ENCODE measurements at places on chromosomes 4 and X.

DNA sequence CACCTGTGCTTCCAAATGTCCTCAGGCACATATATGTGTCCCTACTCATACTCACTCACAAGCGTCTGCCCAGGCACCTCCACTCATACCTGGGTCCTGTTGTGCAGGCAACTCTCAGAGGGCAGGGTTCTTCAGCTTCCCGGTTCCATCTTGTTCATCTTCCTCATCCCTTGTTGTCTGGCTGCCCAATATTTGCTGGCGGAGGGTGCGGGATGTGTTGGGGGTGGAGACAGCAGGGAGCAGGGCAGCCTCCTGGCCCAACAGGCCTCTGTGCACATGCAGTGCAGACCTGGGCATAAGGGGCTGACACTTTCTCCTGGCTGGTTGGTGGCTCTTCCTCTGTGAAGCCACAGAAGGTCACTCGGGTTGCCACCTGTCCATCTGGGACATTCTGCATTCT is 32.1 kb downstream of the NBDY start:
- no peak for DNase-seq

GRCh38 chr4:8050555-8051206 is 107.9 kb downstream of the ABLIM2 start:
- no peak for DNase-seq

DNA sequence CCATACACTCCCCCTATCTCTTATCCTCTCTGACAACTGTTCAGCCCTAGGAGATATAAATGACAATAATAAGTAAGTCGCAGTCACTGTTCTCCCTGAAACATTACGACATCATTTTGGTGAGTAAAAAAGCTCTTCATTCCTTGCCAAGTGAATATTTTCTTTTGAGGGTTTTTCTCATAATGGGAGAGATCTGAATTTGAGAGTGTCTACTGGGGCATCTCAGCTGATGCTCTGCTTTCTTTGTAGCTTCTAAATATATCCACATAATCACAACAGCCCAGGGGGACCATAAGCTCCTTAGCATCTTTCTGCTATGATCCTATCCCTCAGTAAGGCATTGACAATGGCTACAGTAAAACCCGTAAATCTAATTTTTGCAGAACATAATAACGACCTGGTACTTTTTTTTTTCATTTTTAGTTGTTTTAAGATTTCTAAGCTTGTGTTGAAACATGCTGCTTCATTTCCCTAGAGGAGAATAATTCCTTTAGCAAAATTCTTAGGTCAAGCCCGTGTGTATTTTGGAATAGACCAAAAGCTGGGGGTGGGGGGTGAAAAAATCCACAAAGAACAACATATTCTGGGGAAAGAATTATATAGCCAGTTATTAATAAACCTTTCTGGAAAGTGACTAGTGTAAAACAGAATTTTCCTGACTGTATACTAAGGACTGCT is 78.1 kb upstream of the GPM6B start:
- no peak for DNase-seq

GRCh38 chrX:16666541-16666940 is 16.6 kb downstream of the S100G start:
- DNase-seq, result no peak

- DNase-seq, result no peak
Measured at GRCh38 chr4:110010797-110011196, 98.1 kb downstream of the EGF start.

- peak; percentile 85 for DNase-seq
Measured at GRCh38 chrX:31223817-31224216, 152.0 kb upstream of the FTHL17 start.

GRCh38 chr4:58564695-58565475 is 1454.7 kb upstream of the IGFBP7 start:
- DNase-seq, result no peak

- peak; percentile 59 for DNase-seq
Measured at GRCh38 chrX:151396042-151396824, 773 bp upstream of the VMA21 start.

DNA sequence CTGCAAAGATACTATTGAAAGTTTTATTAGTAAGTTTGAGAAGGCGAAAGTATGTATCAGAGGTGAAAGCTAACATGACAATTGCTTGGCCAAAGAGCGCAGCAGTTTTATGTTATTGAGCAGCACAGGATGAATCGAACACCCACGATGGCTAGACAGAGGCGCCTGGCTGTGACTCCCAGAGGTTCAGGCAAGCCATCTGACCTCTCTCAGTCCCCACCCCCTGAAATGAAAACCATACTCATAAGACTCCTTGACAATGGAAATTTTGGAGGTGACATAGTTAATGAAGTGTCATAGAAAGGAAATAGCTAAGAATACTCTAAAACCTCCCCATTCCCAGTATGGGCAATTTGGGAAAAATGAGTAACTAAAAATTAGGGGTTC is 70.6 kb downstream of the MGST2 start:
- DNase-seq, result no peak

DNA sequence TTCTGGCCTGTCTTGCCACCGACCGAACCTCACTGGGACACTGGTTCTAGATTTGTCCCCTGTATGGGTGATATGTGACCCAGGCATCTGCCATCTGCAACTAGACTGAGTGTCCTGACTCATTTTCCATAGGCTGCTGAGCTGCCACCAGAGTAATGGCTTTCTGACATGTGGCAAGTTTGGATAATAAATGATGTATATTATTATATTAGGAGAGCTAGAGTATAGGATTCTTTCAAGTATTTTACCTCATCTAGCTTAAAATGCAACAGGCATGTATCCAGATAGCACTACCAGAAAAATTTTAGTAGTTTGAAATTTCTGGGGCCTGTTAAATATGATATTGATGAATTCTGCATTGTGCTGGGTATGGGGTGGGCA is 15.8 kb upstream of the PGRMC2 start:
- DNase-seq, result no peak

- DNase-seq, result no peak
Measured at GRCh38 chrX:153522259-153522658, 4.8 kb downstream of the ATP2B3 start.

DNA sequence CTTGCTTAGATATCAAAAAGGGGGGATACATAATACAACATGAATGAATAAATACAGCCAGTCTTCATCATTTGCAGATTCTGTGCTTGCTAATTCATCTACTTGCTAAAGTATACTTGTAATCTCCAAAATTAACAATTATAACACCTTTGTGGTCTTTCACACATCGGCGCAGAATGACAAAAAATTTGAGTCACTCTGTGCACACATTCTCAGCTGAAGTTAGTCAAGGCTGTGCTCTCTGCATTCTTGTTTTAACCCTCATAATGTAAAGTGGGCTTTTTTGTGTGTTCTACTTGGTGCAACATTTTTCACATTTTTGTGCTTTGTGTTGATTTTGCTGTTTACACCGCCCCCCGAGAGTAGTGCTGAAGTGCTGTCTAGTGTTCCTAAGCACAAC is 65.8 kb upstream of the GPRIN3 start:
- DNase-seq, result no peak

GRCh38 chr4:38582889-38583470 is 81.0 kb upstream of the KLF3 start:
- DNase-seq, result no peak

- DNase-seq, result no peak
Measured at GRCh38 chr4:71243091-71243833, 95.6 kb upstream of the SLC4A4 start.

DNA sequence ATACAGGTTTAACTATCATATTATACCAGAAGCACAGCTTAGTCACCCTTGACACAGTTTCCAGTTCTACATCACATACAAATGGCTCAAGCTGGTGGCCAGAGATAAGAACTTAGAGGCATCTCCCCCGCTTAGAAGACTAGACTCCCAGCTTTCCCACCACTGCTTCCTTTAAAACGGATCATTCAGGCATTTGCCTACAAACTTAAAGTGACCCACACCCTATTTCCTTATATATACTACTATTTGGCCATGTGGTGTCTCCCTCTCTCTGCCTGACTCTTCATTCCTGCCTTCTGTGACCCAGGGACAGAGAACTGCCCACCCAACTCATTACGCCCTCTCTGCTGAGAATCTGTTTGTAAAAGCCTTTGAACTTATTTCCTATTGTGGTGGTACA is 781.2 kb upstream of the DIAPH2 start:
- DNase-seq, result no peak

GRCh38 chrX:18877469-18877868 is 106.4 kb downstream of the PHKA2 start:
- DNase-seq, result peak; percentile 30

- DNase-seq, result no peak
Measured at GRCh38 chr4:123996718-123997510, 600.3 kb downstream of the SPRY1 start.

DNA sequence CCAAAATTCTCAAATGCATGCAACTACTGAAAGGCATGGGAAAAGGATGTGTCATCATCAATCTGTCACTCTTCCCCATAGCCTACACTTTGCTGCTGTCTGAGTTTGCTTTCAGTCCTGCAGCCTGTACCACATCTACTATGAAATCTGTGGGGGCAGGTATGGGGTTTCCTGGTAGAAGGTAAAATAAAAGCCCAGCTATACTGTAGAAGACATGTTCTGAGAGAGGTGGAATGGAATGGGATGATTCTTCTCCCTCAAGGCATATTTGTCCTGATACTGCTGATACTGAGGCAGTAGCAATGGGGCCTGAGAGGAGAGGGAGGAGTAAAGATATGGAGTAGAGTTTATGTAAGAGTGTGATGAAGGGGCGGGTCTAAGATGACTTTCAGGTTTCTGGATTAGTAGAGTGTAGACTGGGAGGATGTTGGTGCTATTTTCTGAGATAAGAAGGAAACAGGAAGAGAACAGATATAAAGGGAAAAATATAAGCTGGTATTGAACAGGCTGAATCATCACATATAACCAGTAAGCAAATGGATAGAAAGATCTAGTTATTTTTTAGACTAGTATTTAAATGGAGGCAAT is 38.7 kb upstream of the GYPA start:
- peak; percentile 72 for DNase-seq

DNA sequence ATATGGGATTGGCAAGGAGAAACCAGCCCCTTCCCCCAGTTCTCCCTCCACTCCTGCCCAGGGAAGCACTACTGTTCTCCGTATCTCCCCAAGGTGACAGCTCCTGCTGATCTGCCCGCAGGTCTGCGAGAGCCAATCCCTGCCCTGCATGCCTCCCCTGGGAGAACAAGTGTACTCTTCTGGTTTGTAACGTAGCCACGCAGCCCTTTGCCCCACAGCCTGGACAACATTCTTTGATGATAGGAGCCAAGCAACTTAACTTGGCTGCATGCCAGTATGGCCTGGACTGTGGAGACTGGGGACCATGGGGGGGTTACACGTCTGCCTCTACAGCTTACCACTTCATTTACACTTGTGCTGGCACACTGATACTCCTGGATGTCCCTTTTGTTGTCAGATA is 2.0 kb downstream of the STBD1 start:
- DNase-seq, result no peak

DNA sequence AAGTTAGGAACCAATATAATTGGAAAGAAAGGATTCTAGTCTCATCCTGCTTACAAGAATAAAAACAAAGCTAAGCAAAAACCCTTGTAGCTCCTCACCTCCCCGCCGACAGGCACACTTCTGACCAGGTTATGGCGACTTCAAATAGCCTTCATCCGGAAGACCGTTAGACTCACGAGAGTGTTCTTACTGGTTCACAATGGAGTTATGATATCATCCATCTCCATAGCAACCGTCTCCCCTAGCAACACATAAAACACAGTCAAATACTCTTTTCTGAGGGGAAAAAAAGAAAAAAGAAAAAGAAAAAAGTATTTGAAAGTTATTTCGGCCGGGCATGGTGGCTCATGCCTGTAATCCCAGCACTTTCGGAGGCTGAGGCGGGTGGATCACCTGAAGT is at the start of gene IL13RA2:
IL13RA2 (minus strand) TSS at position 162 of the 400 bp plus-strand sequence. CDS start 347 bp downstream, outside the sequence.
- DNase-seq, result no peak

- DNase-seq, result peak; percentile 83
Measured at GRCh38 chrX:46330981-46331380, 214.2 kb downstream of the ZNF674 start.

GRCh38 chrX:24253469-24253868 is 60.4 kb downstream of the SUPT20HL2 start:
- DNase-seq, result no peak

- no peak for DNase-seq
Measured at GRCh38 chr4:69701696-69702095, 48.6 kb upstream of the UGT2A1 start.

DNA sequence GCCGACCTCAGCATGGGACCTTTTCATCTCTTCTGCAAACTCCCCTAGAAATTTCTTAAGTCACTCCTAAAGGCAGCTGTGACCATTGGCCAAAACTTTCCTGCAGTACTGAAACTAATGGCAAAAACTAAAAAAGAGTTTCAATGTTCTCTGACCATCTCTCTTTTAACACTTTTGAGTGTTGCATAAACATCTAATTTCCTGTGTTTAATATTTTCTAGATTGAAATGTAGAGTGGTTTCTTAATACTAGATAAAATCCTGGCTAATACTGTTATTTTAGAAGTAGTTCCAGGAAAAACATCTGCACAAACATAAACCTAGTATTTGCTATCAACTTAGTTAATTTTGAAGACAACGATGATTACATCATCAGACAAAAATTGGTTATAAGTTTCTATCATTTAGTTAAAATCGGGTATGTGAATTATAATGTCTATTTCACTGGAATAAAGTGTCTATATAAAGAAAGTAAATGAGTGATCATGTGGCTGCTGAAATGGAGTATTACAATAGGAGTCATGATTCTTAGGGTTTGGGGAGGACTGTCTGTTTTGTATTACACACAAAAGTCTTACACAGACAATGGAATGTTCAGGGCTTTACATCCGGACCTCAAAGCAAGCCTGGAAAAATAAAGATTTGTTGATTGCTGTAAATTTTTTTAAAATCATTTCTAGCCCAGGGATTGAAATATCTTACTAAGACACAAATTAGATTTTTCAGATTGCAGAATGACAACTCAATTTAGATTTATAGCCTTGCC is 1323.4 kb downstream of the C4orf33 start:
- no peak for DNase-seq

DNA sequence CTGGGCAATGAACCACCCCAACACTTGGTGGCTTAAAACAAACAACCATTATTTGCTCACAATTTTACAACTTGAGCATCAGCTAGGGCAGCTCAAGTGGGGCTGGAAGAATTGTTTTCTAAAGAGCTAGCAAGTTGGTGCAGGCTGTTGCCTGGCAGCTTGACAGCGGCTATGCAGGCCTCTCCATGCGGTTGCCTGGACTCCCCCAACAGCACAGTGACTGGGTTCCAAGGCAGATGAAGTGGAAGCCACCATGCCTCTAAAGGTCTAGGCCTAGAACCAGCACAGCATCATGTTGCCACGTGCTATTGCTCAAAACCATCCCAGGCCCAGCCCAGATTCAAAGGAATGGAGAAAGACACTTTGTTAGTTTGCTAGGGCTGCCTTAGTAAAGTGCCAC is 114.8 kb downstream of the BCOR start:
- peak; percentile 53 for DNase-seq

- peak; percentile 82 for DNase-seq
Measured at GRCh38 chr4:185865901-185866328, 53.9 kb upstream of the SORBS2 start.

- peak; percentile 65 for DNase-seq
Measured at GRCh38 chr4:125169192-125169591, 145.6 kb upstream of the FAT4 start.
